SHP77 treated with DMSO at 0.1 percent for 48 hours (cell line): ENCODE measurements at places on chromosomes 3 and 15.

DNA sequence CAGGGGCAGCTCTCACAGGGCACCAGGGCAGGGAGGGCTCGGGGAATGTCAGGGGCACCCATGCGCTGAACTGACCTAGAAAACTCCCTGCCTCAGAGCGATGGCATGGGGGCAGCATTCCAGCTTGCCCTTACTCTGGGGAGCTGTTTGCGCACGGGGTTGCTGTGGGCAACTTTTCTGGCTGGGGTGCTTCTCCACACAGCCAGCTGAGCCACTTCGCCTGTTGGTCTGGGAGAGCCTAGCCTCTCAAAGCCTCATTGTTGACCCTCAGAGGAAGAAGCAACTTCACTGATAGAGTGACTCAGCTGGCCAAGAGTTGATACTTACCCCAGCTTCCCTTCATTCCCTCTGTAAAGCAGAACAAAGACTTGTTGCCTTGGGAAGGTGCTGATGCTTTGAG, 42.6 kb upstream of the MRPS22 start:
- DNase-seq, result no peak

GRCh38 chr3:15438983-15439382, 11.6 kb downstream of the EAF1 start:
- no peak for DNase-seq

- no peak for DNase-seq
These were observed 222.3 kb upstream of the CDIN1 start for GRCh38 chr15:36356978-36357601.

DNA sequence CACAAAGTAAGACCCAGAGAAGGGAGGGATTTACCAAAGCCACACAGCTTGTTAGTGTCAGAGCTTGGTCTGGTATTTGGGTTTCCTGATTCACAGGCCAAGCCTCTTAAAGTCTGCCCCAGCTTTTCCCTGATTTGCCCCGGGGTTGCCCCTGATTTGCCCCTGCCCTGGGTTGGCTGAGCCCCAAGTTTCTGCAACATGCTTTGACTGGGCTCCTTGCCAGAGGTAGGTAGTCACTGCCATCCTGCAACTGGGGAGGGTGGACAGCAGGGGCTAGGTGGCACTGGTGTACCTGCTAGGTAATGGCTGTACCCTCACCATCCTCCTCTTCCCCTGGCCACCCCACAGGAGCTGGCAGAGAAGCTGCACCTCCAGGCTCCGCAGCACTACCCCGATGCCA, 2.5 kb downstream of the MPI start:
- no peak for DNase-seq

- no peak for DNase-seq
These were observed 72.1 kb upstream of the TPRG1 start for GRCh38 chr3:189099505-189100290.

DNA sequence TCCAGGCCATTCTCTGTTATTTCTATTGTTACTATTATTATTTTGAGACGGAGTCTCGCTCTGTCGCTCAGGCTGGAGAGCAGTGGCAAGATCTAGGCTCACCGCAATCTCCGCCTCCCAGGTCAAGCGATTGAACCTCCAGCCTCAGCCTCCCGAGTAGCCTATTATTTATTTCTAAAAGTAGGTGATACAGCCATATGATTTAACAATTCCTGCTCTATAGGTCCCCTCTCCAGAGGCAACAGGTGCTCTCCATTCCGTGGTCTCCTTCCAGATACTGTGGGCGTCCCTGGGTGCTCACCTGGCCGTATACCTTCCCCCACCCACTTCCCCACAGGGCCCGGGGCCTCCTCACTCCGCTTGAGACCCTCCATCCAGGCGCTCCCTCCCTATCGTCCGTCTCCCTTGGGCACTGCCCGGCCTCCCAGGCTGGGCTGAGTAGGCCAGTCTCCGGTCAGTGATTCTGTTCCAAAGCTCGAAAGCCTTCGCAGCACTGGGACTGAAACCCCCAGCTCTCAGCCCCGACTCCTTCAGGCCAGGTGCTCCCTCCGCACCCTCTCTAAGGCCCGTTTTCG, 708 bp upstream of the PTPN23 start:
- DNase-seq, result no peak

- DNase-seq, result no peak
These were observed 22.2 kb downstream of the BTD start for GRCh38 chr3:15623535-15624440.

GRCh38 chr3:155391551-155391958, 98.1 kb upstream of the STRIT1 start:
- DNase-seq, result no peak

GRCh38 chr3:346186-346585, 149.6 kb downstream of the CHL1 start:
- DNase-seq, result no peak

- DNase-seq, result no peak
These were observed 4.2 kb upstream of the TCAIM start for GRCh38 chr3:44334326-44334725.
